Jurkat, Clone E6-1 (cell line): ENCODE measurements at places on chromosomes 7 and 10.

- DNase-seq = no peak
Measured at GRCh38 chr7:135843214-135843613, 94.6 kb upstream of the FAM180A start.

- no peak for DNase-seq
Measured at GRCh38 chr10:14583252-14583651, 191.4 kb downstream of the FAM107B start.

- DNase-seq = no peak
Measured at GRCh38 chr7:156897673-156898072, 4.7 kb upstream of the LMBR1 start.

DNA sequence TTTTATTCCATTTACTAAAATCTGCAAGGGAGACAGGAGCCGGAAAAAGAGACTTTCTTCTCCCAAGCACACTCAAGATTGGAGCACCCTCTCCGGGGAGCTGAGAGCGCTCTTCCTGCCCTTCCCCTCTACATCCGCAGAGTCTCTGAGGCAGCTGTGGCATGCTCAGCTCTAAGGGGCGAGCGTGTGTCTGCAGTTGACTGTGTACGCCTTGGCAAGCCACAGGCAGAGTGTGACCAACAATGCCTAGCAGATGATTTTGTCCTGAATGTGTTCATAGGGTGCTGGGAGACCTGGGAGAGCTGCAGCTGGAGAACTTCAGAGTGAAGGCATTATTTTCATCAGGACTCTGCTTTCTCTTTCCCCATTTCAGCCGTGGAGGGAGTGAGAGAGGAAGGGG is 20.7 kb downstream of the MTURN start:
- DNase-seq = peak; percentile 52

- DNase-seq = no peak
Measured at GRCh38 chr10:12635127-12635541, 285.8 kb downstream of the CAMK1D start.

DNA sequence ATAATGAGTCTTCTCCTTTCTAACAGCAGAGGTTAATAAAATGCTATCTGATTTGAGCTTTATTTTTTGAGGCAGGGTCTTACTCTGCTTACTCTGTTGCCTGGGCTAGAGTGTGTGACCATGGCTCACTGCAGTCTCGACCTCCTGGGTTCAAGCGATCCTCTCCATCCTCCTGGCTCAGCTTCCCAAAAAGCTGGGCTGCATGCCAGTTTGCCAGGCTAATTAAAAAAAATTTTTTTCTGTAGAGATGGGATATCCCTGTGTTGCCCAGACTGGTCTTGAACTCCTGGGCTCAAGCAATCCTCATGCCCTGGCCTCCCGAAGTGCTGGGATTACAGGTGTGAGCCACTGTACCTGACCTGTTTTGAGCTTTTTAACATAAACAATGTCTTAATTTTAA is 56.7 kb downstream of the SCD start:
- DNase-seq = no peak

DNA sequence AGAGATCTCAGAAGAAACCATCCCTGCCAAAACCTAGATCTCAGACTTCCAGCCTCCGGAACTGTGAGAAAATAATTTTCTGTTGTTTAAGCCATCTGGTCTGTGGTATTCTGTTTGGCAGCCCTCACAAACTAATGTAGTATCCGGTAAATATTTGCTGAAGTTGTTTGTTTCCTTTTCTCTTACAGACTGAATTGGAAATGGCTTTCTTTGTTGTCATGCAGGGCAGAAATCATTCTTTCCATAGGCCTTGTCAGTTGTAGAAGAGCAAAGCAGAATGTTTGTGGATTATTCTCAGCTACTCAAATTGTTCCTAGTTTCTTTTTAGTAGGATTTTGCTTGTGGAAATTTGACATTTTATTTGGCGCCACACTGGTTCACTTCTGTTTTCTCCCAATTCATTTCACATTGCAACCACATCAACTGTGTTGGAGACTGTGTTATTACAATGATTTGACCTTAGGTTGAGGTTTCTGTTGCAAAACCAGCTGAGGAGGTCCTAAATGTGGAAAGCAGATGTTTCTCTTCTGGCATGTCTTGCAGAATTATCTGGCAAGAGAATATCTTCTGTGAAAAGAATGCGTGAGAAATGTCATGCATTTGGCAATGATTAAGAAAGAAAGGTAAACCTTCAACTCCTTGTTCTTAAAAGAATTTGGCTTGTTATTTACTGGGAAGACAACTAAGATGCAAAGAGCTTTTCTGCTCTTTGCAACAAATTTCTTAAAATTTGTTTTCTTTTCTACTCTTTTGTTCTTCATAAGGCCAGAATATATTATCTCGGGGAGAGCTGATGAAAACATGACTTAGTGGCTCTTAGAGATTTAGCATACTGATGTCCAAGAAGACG is 25.8 kb downstream of the ACTA2 start:
- no peak for DNase-seq

- DNase-seq = no peak
Measured at GRCh38 chr10:76357726-76358415, 926.4 kb downstream of the LRMDA start.

- DNase-seq = no peak
Measured at GRCh38 chr7:121182902-121183301, 145.9 kb upstream of the WNT16 start.
